RWPE2 (cell line): ENCODE measurements at places on chromosomes 4 and X.

GRCh38 chr4:115187136-115187535 is 73.7 kb upstream of the NDST4 start:
- H3K36me3 ChIP-seq: no peaks in the 10 kb centered on the region
- H3K4me3 ChIP-seq: no peak overlapping the region
- no peak for DNase-seq
- no peak overlapping the region for H3K27ac ChIP-seq
- H3K27me3 ChIP-seq: no peaks in the 10 kb centered on the region

GRCh38 chr4:185638548-185639301 is 103.4 kb upstream of the PDLIM3 start:
- no peak overlapping the region for H3K27ac ChIP-seq
- H3K4me1 ChIP-seq: no peaks in the 10 kb centered on the region
- no peak overlapping the region for H3K4me3 ChIP-seq
- DNase-seq: no peak

DNA sequence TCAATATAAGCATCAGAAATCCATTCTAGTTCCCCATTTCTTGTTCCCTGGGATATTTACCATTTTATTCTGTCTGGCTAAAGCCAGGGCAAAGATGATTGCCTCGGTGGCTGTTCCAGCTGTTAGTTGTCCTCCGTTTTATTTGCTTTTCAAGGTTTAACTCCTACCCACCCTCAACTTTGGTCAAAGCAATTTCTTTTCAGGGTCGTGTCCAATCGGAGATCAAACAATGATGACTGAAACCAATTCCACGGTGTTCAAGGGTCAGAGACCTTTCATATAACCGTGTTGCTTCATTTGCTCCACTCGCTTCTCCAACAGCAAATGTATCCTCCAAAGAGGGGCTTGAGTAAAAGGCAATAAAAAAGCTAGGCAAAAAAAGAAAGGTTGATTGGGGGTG is 193.5 kb upstream of the FTHL17 start:
- H3K36me3 ChIP-seq: no peaks in the 10 kb centered on the region
- H3K27me3 ChIP-seq: no peaks in the 10 kb centered on the region
- peak overlapping the region; percentile 17 for H3K4me3 ChIP-seq
- no peak overlapping the region for H3K27ac ChIP-seq

DNA sequence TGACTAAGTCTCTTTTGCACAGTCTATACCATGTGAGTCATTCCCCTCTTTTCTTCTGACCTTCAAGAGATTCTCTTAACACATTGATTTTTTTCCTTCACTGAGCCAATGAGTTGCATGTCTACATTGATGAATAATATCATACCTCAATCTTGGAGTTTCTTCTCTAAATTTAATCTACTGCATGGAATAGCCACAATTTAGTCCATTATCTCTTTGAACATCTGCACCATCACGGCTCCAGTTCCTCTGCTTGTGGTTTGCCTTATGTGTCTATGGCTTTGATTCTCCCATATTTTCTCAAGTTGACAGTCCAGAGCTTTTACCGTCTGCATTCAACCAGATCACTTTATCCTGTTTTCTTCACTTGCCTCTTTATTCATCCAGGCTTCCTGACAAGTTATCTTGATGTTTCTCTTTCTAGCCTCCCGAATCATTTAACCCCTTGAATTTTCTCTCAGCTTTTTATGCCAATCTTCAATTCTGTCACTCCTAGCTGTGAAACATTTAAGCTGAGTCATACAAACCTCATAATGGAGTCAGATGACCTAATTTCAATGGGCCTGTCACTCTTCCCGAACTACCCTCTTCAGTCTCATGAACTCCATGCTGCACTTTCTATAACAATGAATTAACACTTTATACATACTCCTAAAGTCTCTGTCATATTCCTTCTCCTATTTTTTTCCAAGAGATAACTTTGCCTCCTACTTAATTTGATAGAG is 222.3 kb downstream of the CPE start:
- no peaks in the 10 kb centered on the region for H3K4me1 ChIP-seq
- DNase-seq: no peak
- no peaks in the 10 kb centered on the region for H3K27me3 ChIP-seq
- H3K36me3 ChIP-seq: no peaks in the 10 kb centered on the region

GRCh38 chrX:84475101-84475500 is 27.2 kb downstream of the HDX start:
- no peaks in the 10 kb centered on the region for H3K36me3 ChIP-seq
- H3K4me1 ChIP-seq: no peaks in the 10 kb centered on the region
- no peaks in the 10 kb centered on the region for H3K27me3 ChIP-seq
- no peak overlapping the region for H3K4me3 ChIP-seq
